ENCODE measurements at places on chromosomes 4 and X.

GRCh38 chrX:118337687-118338086 lies 8.2 kb upstream of the WDR44 start:
- DNase-seq, result no peak

DNA sequence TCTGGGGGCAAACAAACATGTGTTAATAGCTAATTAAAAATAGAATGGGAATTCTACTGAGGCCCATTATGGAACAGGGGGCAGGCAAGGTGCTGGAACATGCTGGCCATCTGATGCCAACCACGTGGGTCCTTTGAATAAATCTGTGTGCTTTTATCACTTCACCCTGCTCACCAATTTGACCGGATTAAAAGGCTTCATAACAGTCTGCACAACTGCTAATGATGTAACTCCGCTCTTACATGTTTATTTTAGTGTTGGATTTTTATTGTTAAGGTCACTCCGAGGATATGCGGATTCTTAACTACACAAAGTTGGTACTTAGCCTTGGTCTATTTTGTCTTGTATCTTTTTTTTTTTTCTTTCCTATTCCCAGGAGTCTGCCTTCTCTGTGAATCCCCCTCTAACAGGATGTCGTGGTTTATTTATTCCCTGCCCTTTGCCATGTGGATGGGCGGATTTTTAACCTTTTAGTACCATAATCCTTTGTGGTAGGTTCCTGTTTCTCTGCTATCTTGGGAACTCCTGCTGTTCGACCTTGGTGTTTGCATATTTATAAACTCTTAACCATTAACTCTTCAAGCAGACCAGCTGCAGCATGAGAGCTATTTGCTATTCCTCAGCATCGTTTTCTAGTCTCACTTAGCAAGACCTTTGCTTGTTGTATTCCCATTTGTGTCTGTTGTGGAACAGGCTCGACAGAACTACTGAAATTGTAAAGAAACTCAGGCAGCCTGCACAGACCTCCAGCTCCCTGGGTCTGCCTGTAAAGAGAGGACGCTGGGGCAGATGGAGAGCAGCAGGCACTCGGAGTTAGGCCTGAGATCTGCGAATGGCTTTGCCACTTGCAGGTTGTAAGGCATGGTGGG lies 38.0 kb downstream of the TRIM2 start:
- DNase-seq, result no peak

- no peak for DNase-seq
These were observed 123.3 kb upstream of the STIM2 start for GRCh38 chr4:26737385-26737784.

GRCh38 chrX:106611317-106611678 lies 480 bp upstream of the RADX start:
- DNase-seq, result no peak

DNA sequence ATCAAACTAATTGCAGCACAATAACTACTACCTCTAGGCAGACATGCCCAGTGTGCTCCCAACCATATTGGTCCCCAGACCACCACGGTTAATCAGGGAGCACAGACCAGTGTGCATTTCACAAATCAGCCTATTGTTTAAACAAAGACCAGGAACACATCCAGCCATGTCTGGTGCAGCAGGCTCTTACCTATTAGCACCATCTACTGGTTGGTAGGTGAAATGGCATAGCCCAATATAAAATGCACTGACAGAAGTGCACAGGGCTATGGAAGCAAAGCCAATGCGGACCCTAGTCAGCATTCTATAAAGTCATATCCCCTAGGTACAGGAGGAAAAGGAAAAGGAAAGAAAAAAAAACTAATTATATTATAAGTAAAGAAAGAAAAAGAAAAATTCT lies 15.5 kb upstream of the CYLC1 start:
- peak; percentile 1 for DNase-seq

GRCh38 chrX:28966331-28966730 lies 379.1 kb downstream of the IL1RAPL1 start:
- DNase-seq, result no peak

DNA sequence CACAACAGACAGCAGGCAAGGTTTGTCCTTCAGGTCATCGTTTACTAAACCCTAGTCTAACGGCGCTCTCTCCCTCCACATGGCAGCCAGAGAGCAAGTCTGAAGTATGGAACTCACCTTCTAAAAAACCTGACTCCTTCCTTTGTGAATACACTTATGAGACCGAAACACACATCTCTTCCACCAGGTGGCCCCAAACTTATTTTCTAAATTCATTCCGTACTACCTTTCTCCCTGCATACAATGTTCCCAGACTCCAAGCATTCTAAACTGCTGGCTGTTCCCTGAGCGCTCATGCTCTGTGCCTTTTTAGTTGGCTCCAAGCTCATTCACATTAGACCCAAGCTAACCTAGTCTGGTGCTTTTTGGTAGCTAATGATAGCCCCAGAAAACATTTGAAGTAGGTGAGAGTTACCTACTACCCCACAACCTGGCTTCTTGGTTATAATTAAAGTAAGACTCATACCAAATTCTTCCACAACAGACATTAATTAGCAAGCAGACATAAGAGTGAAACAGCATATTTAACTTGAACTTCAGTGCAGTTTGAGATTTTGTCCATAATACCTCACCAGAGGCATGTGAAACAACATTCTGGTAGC lies 67.6 kb upstream of the DCLK2 start:
- DNase-seq, result no peak

- DNase-seq, result no peak
These were observed 52.3 kb upstream of the FAT4 start for GRCh38 chr4:125262502-125262901.

- DNase-seq, result no peak
These were observed 128.5 kb upstream of the DIPK2B start for GRCh38 chrX:45329217-45329616.

GRCh38 chr4:5143306-5143861 lies 92.1 kb downstream of the STK32B start:
- no peak for DNase-seq

- no peak for DNase-seq
These were observed 130.2 kb downstream of the CHRDL1 start for GRCh38 chrX:110665223-110666002.

GRCh38 chrX:110143454-110144210 lies 140.7 kb downstream of the TMEM164 start:
- no peak for DNase-seq

GRCh38 chrX:23661671-23662070 lies 5.6 kb upstream of the PRDX4 start:
- DNase-seq, result no peak

GRCh38 chr4:28488021-28488420 lies 1627.4 kb downstream of the STIM2 start:
- DNase-seq, result no peak

- no peak for DNase-seq
These were observed 198.0 kb upstream of the MAMLD1 start for GRCh38 chrX:150164971-150165600.
